Pancreas (tissue), 10 donors: ENCODE measurements at places on chromosomes 11 and 22. TPM values are rescaled to one million over a fixed set of nuclear protein-coding genes. Genes with fewer than 3 reads are reported as not detected.
A peak's percentile ranks its signal among the peaks of the same experiment; 100 is the strongest.

DNA sequence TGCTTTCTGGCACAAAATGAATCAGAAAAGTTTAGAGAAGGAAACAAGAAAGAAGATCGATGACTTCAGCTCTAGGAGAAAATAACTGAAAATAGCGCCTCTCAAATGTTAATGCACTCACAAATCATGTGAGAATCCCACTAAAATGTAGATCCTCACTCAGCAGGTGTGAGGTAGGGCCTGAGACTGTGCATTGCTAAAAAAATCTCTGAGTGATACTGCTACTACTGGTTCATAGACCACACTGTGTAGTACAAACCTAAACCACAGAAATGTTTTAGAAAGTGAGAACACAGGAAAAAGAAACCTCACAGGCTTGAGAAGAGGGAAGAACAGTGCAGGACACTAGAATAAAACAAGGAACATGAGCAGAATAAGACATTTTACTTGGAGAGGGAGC lies 2.0 kb downstream of the OR8D4 start:
- no peak overlapping the region for H3K27ac ChIP-seq
- peaks cover 4% of the 10 kb centered on the region for H3K4me1 ChIP-seq
- H3K36me3 ChIP-seq = no peaks in the 10 kb centered on the region
- no peak overlapping the region for H3K4me3 ChIP-seq
- no peaks in the 10 kb centered on the region for H3K27me3 ChIP-seq

DNA sequence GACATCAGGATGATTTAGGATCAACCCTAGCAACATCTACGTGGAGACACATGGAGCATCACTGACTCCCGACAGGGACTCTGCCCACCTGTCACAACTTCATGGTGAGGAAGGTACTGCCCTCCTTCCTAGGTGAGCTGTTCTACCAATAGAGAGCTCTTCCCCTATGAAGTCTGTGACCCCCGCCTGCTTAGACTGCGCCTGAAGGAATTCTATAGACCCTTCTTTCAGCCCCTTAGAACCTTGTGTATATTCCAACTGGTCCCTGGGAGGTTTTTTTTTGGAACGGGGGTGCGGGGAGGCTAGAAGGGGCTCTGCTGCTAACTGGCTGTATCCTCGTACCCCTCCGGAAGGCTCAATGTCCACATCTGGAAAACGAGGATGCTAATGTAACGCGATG lies 566 bp downstream of the INTS4 start:
- DNase-seq = no peak
- H3K4me1 ChIP-seq = peaks cover 14% of the 10 kb centered on the region
- peak overlapping the region; percentile 87 for H3K27ac ChIP-seq
- peak overlapping the region; percentile 63 for H3K4me3 ChIP-seq
- no peaks in the 10 kb centered on the region for H3K27me3 ChIP-seq
- H3K36me3 ChIP-seq = no peaks in the 10 kb centered on the region

- H3K4me3 ChIP-seq = no peak overlapping the region
- H3K4me1 ChIP-seq = no peaks in the 10 kb centered on the region
- no peaks in the 10 kb centered on the region for H3K27me3 ChIP-seq
- H3K36me3 ChIP-seq = no peaks in the 10 kb centered on the region
Observed at GRCh38 chr22:32721328-32722180, 80.0 kb upstream of the TIMP3 start.

DNA sequence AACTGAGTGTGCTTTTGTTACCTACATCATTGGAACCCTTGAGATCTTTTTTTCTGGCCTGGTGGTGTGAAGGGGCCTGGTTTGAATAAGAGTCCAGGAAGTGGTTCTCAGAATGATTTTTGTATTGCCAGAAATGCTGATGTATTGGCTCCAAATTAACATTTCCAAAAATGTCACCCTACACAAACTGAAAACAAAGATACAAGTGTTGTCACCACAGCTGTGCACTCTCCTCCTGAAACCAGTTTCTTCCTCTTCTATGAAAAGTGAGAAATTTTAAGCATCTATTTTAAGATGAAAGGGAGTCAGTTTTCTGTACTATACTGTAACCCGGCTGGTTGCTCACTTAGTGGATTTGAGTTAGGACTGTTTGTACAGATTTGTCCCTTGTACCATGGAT lies 218.8 kb downstream of the PGR start:
- H3K27ac ChIP-seq = no peak overlapping the region
- H3K27me3 ChIP-seq = no peaks in the 10 kb centered on the region
- no peaks in the 10 kb centered on the region for H3K36me3 ChIP-seq

DNA sequence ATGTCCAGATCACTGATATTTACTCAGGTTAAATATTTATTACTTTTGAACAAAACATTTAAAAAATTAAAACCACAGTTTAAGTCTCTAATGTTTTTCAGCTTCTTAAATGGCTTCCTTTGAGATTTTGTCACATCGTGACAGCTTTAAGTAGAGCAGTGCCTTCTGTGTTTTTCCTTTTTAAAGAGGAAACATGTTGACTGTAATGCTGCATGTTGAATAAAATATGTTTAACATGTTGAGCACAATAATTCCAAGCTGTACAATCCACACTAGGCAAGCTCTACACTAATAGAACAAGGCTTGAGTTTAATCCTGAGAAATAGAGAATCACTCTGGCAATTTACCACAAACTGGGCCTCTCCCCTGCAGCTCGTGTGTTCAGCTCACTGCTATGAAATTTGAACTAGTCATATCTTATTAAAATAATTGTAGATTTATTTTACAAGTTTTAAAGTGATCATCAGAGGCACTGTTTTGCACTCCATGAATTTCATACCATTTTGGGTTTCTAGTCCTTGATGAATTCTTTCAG lies 368.3 kb downstream of the SOX6 start:
- H3K4me3 ChIP-seq = no peak overlapping the region
- no peaks in the 10 kb centered on the region for H3K36me3 ChIP-seq
- no peaks in the 10 kb centered on the region for H3K27me3 ChIP-seq
- H3K27ac ChIP-seq = no peak overlapping the region
- H3K4me1 ChIP-seq = no peaks in the 10 kb centered on the region

LMO2 gene
- 11.5 TPM for total RNA-seq

GRCh38 chr11:13705710-13706109 lies 37.2 kb downstream of the FAR1 start:
- H3K36me3 ChIP-seq = peaks cover 5% of the 10 kb centered on the region
- no peak overlapping the region for H3K4me3 ChIP-seq
- DNase-seq = no peak
- no peaks in the 10 kb centered on the region for H3K4me1 ChIP-seq
- H3K27ac ChIP-seq = no peak overlapping the region
- no peaks in the 10 kb centered on the region for H3K27me3 ChIP-seq

SCGB1A1 gene
- total RNA-seq = not detected
